ENCODE measurements at places on chromosomes 16 and 17.
A peak's percentile ranks its signal among the peaks of the same experiment; 100 is the strongest.

- no peak for DNase-seq
Measured at GRCh38 chr17:82938873-82939620, 99.2 kb upstream of the ZNF750 start.

DNA sequence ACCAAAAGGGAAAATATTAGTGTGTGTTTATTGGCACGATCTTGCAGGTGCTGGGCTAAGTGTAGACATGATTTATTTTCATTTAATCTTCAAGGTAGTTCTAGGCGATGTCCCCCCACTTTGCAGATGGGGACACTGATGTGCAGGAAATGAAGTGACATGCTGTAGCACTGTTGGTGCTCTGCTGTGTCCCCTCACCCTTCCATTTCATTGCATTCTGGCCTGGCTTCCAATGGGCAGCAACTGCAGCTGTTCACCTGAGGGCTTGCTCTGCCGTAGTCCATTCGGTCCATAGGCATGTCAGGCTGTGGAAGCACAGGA lies 123.9 kb downstream of the PRKCB start:
- no peak for DNase-seq

- DNase-seq = no peak
Measured at GRCh38 chr17:67281053-67281452, 36.1 kb upstream of the HELZ start.

GRCh38 chr16:72853575-72854266 lies 194.2 kb downstream of the ZFHX3 start:
- no peak for DNase-seq

- no peak for DNase-seq
Measured at GRCh38 chr16:30996324-30996984, 11.4 kb downstream of the HSD3B7 start.

DNA sequence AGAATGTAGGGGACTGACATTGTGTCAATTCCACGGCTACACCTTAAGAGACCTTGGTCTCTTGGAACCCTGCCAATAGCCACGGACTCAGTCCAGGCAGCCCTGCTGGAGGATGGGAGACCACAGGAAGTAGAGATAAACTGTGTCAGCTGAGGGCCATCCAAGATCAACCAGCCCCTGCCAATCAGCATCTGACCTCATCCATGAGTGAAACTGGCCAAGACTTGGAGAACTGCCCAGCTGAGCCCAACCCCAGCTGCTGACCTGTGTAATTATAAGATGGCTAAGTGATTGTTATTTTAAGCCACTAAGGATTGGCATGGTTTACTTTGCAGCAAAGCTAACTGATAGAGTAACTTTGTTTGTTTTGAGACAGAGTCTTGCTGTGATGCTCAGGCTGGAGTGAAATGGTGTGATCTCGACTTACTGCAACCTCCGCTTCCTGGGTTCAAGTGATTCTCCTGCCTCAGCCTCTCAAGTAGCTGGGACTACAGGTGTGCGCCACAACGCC lies 13.3 kb upstream of the YWHAE start:
- DNase-seq = no peak

GRCh38 chr16:35910409-35910808 lies 2451.0 kb downstream of the TP53TG3F start:
- no peak for DNase-seq

GRCh38 chr16:31143011-31143693 lies 6.7 kb downstream of the PRSS36 start:
- DNase-seq = peak; percentile 28

GRCh38 chr16:89042711-89043551 lies 50.7 kb upstream of the ACSF3 start:
- DNase-seq = no peak

- DNase-seq = peak; percentile 64
Measured at GRCh38 chr17:78131172-78132083, 857 bp downstream of the TMC8 start.

DNA sequence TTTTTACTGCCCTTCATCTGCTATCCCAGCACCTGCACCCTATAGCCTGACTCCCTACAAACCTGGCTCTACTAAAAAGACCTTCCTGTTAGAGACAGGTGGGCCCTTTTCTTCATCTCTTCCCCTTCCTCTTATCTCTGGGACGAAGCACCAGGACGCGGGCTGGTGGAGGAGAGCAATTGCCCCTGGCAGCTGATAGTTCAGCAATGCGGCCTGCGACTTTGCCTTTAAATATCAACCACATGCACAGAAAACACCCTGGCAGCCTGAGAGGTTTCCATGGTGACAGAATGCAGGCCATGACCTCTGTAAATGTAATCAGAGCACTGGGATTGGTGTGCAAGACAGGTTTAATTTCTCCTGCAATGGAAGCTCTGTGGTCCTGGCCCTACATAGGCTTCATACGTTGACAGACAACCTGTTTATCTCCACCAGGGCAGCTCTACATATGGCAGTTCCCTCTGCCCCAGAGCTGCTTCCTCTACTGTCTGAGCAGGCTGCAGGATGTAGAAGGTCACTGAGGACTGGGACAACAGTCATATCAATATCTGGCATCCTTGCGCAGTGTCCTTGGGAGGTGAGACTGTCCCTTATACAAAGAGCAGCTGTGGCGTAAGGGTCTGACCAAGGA lies 10.0 kb upstream of the SKAP1 start:
- no peak for DNase-seq

DNA sequence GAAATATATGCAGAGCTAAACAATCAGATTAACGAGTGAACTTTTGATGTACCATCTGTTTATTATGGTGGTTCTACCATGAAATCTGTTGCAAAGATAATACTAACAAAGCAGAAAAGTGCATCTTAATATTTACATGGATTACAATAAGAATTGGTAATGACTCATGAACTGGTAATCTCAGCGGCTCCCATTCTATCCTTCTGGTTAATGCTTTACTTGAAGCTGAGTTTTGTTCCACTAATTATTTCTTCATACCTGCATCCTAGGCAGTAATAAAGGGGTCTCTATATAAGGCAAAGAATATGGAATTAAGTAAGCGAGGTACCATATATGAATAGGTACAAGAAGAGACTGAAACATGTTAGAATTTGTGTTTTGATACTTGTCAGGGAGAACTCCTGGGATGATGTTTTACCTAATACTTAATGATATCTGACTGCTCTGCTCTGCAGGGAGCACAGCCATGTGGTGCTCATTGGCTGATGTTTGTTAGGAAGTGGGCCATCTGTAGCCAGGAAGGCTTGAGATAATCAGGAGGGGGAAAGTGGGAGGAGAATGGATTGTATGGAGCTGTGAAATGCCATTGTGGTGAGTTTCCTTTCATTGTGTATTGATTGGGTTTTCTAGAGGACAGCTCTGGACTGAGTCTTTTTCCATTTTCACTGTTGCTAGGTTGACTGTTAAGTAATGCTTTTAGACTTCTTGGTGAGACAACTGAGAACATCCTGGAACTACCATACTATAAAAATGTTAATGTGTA lies 52.6 kb downstream of the MAP2K6 start:
- no peak for DNase-seq

GRCh38 chr17:81056312-81056711 lies 21.4 kb downstream of the BAIAP2 start:
- DNase-seq = no peak

DNA sequence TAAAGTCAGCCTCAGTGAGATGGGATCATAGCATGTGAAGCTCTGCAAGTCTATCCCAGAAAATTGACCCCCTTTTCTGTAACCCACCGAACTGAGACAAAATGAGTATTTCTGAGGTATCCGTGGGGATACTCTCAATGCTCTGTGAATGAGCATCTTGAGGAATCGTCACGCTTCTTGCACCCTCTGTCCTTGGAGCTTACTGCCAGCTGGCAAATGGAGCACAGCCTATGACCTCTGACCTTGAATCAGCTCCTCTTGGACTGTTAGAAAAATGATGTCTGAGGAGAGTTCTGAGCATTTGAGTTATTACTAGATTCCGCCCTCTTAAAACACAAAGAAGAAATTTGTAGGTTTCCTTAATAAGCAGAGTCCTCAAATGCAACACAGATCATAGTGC lies 342.1 kb downstream of the ZFHX3 start:
- no peak for DNase-seq

DNA sequence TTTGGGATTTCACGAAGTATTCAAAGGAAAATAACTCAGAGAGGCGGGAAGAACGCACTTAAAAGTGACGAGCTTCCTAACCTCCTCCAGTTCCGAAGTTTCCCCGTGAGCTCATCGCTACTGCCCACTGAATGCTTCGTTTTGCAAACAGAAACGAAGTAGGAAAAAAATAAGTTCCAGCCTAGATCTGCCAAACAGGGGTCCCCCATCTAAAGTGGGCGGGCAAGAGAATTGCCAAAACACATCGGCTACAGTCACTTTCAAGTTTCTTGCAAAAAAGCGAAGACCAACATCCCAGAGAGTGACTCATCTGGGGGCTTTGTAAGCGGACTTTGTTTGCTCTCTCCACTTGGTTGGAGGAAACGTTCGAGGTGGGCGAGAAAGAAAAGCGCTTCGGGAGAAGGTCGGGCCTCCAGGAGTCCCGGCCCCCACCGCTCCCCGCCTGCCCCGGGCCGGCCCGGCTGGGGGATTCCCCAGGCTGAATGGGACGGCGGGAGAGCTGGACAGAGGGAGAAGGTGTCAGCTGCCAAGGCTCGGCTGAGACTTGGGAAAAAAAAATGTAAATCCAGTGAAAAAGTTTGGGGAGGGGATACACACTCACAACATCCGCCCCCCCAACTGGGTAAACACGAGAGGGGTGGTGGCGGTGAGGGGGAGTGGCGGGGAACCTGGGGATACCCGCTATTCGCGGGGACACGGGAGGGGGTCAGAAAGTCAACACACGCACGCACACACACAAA lies 1.0 kb downstream of the VEZF1 start:
- peak; percentile 44 for DNase-seq

DNA sequence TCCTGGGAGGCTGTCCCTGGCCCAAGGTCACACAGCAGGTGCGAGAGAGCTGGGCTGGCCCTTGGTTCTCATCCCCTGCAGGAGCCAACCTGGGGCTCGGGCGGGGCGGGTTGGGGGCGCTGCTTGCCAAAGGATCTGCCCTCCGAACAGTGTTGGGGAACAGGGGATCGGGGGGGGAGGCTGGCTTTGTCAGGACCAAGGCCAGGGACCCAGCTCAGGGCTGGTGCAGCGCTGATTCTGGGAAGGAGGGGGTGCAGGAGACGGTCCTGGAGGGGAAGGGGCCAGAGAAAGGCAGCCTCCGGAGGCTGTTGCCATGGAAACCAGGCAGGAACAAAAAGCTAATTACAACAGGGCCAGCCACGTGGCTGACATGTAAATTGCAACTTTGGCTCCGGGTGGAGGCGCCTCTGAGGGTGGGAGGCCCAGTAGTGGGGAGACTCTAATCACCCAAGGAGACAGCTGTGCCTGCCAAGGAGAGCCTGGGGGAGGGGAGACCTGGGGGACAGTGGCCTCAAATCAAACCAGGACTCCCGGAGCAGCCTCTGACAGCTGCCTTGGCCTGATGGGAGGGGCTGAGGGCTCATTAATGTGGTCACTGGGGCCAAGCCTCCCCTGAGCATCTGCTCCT lies 1.3 kb downstream of the TUBB3 start:
- no peak for DNase-seq

- DNase-seq = no peak
Measured at GRCh38 chr16:86825631-86826030, 247.3 kb downstream of the FOXL1 start.

- no peak for DNase-seq
Measured at GRCh38 chr16:50523710-50524109, 24.5 kb upstream of the NKD1 start.

DNA sequence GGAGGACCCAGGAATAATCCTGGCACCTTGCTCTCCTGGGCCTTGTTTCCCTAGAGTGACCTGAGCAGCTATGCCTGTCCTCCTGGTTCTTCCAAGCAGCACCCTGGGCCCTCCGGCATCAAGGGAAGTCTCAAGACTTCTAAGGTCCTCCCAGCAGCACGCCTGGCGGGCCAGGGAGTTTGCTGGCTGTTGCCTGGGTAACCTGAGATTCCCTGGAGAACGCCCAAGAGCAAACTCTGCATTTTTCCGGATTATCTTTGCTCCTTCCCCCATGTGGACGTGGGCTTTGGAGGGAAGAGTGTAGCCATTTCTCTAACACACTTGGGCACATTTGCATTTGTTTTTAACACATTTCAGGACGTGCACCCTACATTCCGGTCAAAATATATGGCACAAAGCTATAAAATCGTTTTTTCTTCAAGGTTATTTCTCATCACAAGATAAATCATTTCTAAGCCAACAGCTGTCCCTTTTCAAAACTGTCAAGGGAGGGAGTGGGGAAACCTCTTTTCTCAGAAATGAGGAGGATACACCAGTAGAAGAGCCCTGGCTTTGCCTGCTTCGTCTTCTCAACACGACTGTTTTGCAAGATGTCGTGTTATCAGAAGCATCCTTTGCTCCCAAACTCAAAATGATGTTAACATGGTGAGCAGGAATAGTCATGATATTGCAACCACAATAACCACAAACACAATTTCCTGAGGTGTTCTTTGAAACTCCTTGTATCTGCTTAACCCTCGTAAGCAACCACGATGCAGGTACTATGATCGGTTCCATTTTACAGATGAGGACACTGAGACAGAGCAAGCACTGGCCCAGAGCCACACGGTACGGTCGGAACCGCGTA lies 116.5 kb downstream of the ADCY9 start:
- no peak for DNase-seq

GRCh38 chr17:19486351-19487023 lies 47.2 kb upstream of the SLC47A1 start:
- DNase-seq = no peak

GRCh38 chr16:1028056-1028455 lies 44.5 kb upstream of the SSTR5 start:
- no peak for DNase-seq

GRCh38 chr17:54985476-54985875 lies 16.9 kb downstream of the STXBP4 start:
- DNase-seq = no peak

DNA sequence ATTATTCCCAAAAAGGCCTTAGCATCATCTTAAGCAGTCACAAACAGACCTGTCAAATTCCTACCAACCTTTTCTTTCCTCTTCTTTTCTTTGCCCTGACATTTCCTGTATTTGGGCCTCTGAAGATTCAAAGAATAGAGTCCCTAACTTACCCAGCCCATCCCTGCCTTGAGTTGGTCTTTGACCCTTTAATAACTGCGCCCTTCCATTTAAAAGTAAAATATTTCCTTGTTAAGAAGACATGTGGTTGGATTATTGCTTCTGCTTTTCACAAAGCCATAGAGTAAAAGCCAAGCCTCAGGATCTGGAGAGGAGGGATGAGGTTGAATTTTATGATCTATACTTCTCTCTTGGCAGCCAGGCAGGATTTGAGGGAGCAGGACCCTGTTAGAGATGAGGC lies 13.2 kb upstream of the CCL23 start:
- no peak for DNase-seq

DNA sequence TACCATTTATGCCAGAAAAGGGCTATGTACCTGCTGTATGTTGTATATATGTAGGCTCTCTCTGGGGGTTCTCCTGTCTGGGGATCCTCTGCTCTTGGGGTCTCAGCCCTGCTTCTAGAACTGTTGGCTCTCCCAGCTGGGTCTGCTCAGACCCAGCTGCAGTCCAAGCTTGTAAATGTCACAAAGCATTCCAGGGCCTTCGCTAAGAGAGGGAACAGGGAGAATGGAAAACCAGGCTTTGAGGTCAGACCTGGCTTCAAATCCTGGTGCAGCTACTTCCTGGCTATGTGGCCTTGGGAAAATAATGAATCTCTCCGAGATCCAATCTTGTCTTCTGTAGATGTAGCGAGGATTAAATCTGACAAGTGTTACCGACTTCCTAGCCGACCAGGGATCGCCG lies 44.0 kb downstream of the NLRP1 start:
- DNase-seq = no peak

GRCh38 chr17:921161-921560 lies 58.4 kb downstream of the NXN start:
- no peak for DNase-seq

Measured in stimulated activated CD4-positive, alpha-beta T cell treated with anti-CD3 and anti-CD28 coated beads, Interleukin-2, amount 100 ng/mL, for 24 hours (primary cell).